ENCODE measurements at places on chromosomes 7 and 10.

DNA sequence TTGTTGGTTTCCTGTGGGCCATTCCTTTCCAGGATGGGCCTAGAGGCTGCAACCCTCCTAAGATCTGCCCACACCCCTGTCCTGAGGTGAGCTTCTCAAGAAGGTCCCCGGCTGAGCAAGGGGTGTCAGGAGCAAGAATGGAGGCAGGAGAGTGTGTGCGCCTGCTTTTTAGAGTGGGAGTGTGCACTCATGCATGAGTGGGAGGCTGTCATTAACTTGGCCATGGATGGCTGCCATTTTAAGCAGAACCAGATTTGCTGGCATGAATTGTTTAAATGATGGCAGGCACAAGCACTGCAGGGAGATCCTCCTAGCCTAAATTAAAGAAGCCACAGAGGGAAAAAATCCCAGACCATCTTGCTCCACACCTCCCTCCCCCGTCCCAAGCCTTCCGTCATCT is 2.9 kb upstream of the SGPL1 start:
- DNase-seq: no peak

DNA sequence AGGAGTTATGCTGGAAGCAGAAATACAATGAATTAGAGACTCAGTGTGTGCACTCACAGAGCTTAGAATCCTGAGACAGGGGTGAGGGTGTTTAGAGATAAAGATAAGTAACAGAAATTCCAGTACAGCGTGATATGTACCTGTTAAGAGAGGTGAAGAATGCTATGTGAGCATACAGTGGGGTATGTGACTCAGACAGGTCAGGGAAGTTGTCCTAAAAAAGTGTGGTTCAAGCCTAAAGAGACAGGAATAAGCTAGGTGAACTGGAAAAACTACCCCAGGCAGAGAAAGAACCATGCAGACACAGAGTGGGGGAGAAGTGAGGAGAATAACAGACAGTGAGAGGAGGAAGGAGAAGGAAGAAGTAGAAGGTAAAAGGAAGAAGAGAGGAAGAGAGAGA is 8.6 kb downstream of the SMIM30 start:
- no peak for DNase-seq

GRCh38 chr10:9681655-9682054 is 1336.0 kb upstream of the CELF2 start:
- DNase-seq: peak; percentile 1

DNA sequence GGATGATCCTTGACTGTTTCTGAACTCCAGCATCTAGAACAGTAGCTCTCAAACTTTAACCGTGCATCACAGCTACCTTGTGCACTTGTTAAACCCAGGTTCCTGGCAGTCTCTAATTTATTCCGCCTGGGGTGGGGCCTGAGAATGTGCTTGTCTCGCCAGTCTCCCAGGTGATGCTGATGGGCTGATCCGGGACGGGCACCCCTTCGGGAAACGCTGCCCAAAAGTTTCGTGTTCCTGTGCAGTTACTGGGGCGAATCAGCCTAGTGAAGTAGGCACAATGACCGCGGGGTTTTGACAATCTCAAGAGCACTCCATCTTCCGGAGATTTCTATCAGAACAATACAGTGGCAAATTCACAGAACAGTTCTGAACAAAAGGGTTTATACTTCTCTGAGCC is 29.9 kb downstream of the ADCYAP1R1 start:
- DNase-seq: no peak

- DNase-seq: no peak
Measured at GRCh38 chr10:45657033-45657926, 15.3 kb downstream of the ZFAND4 start.

- DNase-seq: no peak
Measured at GRCh38 chr10:107856047-107856315, 691.5 kb upstream of the SORCS1 start.

DNA sequence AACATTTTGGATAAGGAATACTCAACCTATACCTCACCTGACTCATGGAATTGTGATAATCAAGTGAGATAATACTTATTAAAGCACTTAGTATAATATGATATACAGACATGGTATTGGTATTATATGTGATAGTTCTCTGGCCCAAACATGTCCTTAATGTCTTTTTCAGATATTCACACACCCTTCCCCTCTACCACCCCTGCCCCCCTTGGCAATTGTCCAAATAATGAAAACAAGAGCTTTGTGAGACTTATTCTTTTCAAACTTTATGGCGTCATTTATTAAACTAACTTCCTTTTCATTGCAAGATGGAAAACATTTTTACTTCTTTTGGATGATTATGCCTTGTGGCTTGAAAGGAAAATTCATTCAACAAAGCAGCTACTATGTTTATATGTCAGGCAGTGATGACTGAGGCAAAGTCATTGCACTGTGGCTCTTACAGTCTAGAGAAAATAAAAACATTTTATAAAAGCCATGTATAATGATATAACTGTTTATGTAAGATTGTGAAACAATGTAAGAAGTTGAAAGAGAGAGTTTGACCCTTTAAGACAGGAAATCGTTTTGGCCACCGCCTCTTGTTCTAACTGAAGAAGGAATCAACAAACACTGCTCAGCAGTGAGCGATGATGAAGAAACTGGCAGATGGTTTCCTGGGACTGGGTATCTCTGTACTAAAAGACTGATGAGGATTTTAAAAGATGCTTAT is 27.4 kb downstream of the MINPP1 start:
- no peak for DNase-seq

GRCh38 chr7:66255534-66256100 is 50.5 kb downstream of the TPST1 start:
- DNase-seq: no peak

- no peak for DNase-seq
Measured at GRCh38 chr7:73812996-73813395, 17.8 kb upstream of the CLDN4 start.

DNA sequence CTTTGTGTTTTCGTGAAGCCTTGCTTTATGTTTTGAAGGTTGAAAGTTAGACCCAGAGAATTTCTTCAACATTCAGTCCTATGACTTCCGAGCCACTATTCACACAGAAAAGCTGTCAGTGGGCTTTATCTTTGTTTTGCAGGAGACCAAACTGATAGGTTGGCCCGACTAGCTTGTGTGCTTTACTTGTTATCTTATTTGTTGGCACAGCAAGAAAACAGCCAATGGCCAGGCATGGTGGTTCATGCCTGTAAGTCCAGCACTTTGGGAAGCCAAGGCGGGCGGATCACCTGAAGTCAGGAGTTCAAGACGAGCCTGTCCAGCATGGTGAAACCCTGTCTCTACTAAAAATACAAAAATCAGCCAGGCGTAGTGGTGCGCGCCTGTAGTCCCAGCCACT is 16.0 kb upstream of the GDI2 start:
- no peak for DNase-seq

DNA sequence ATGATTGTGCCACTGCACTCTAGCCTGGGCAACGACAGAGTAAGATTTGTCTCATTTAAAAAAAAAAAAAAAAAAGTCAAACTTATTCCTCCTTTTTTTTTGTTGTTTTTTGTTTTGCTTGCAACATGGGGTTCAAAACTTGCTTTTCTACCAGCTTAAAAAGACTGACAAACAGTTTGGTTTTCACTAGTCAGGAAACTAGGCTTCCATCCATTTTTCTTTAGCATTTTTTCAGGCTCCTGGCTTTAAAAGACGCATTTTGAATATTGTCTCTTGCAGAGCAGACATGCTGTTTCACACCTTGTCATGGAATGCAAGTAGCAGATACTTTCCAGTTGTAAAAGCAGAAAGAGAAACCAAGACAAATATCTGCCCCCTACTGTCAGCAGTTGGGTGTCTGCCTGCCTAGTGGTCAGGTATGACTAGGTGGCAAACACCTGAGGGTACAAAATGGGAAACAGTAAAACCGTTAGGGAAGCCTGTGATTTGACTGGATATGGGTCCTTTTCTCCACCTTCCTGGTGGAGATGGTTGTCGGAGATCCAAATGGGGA is 139.9 kb downstream of the CCDC71L start:
- DNase-seq: peak; percentile 15

GRCh38 chr7:93146036-93146435 is 2.1 kb downstream of the SAMD9L start:
- DNase-seq: no peak

DNA sequence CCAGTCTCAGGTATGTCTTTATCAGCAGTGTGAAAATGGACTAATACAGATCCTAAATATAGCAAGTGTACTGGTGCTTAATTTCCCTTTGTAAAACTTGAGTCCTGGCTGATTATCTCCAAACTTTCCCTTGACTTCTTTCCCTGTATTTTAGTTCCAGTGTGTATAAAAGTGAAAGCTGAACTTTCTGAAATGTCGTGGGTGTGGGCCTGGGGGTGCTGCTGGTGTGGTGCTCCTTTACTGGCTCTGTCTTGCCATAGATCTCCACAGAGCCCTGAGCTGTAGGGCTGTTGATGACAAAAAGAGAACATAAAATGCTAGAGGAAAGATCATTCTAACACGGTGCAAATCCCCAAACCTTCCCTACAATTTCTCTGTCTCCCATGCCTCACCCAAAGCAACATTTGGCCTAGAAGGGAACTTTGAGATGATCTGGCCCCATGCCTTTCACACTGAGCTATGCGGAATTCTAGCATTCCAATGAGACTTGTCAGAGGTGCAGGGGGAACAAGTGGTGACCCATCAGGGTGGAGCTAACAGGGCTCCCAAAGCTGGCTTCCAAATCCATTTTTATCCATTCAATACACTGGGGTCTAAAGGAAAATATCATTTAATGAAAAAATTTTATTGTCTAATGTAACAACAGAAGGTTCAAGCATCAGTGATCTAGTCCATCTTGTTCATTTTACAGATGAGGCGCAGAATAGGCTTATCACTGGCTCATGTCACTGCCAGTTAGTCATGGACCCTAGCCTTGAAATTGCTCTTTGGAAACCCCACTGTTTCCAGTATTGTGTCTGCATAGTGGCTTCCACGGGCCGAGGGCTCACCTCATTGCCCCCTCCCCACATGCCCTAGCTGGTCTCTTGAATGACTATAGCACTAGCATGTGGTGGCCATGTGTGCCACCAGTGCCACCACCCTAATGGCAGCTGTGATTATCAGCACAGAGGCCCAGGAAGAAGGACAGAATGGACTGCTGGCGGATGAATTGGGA is 1000.9 kb downstream of the LRMDA start:
- no peak for DNase-seq

Measured in stimulated activated CD4-positive, alpha-beta T cell treated with anti-CD3 and anti-CD28 coated beads, Interleukin-15, amount 100 ng/mL, for 24 hours (primary cell).